IPS DF 6.9 (cell line): ENCODE measurements at places on chromosomes 1 and 21.

GRCh38 chr1:204419064-204419403, 7.4 kb upstream of the PPP1R15B start:
- DNase-seq, result no peak

DNA sequence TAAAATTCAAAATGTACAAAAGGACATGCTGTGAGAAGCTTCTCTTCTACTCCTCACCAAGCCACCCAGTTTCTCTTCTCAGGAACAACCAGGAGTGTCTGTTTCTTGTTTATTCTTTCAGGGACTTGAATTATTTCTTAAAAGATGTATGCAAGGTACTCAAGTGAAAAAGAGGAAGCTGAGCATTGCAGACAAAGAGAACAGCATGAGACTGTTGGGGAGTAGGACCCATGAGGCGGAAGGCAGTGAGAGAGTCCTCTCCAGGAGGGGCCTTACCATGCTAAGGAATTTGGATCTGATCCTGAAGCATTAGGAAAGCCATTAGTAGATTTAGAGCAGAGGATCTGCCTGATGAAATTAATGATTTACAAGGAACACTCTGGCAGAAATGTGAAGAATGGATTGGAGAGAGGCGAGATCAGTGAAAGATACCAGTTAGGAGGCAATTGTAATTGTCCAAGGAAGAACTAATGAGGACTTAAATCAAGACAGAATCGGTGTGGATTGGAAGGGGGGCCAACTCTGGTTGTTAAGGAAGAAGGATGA, 14.7 kb upstream of the SSX2IP start:
- no peak for DNase-seq

- DNase-seq, result no peak
Observed at GRCh38 chr1:245041058-245041698, 113.6 kb upstream of the KIF26B start.

GRCh38 chr21:30468900-30469714, 11.1 kb downstream of the KRTAP19-1 start:
- no peak for DNase-seq

GRCh38 chr1:27152004-27152828, 2.7 kb downstream of the SLC9A1 start:
- DNase-seq, result no peak

GRCh38 chr1:182568647-182569284, 20.3 kb downstream of the RNASEL start:
- no peak for DNase-seq

DNA sequence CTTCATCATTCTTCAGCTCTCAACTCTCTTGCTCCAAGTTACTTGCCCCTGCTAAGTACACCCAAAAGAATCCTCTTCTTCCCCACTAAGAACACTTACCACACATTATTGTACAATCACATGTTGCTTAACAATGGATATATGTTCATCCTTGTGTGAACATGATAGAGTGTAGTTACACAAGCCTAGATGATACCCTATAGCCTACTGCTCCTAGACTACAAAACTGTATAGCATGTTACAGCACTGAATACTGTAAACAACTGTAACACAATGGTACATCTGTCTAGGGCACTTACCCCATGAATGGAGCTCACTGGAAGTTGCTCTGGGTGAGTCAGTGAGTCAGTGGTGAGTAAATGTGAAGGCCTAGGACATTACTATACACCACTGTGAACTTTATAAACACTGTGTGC, 77.4 kb downstream of the RERE start:
- no peak for DNase-seq

DNA sequence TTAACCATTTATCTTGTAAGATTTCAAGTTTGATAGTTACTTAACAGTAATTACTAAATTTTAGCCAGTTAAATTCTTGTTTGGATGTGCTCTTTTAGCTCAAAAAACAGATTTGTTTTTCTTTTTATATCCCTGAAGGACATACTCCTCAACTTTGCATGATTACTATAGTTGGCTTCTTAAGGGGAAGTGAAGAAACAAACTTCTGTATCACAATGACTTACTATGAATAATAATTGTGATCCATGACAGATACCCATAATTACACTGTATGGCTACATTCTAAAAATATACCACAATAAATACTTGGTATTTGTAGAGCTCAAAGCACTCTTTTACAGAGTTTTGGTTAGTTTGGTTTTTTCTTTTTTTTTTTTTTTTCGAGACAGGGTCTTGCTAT, 55.8 kb downstream of the IARS2 start:
- DNase-seq, result no peak

GRCh38 chr1:106494646-106495045, 561.8 kb upstream of the PRMT6 start:
- DNase-seq, result no peak

GRCh38 chr1:220556641-220557040, 28.7 kb downstream of the MARK1 start:
- DNase-seq, result no peak

GRCh38 chr1:28577738-28578536, 14.1 kb upstream of the RAB42 start:
- no peak for DNase-seq

DNA sequence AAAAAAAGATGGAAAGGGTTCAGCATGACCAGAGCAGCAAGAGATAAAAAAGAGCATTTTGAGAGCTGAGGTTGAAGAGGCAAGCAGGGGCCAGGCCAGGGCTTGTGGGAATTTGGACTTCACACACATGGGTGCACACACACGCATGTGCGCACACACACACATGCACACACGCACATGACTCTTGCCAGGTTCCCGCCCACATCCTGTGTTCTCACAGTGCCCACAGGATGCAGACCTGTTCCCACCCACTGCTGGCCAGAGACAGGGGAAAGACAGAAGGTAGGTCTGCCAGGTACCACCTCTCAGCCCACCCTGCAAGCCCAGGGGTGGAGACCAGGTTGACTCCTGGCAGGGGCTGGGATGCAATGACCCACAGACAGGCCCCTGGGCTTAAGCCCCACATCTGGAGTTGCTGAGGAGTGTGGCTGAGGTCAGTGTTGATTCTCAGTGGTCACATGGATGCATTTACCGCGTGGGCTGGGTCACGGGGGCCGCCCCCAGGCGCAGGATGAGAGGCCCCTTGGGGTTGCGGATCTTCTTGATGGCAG, 4.4 kb downstream of the COL16A1 start:
- DNase-seq, result no peak

DNA sequence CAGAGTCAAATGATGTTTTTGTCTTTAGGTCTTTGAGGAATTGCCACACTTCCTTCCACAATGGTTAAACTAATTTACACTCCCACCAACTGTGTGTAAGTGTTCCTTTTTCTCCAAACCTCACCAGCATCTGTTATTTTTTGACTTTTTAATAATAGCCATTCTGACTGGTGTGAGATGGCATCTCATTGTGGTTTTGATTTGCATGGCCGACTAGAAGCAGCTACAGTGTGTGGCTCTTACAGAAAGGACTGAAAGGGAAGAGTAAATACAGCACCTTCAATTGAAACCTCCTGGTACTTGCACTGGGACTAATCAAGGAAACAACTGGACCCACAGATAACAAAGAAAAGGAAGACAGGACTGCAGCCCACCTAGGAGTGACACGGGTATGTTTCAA, 668.0 kb upstream of the RGS18 start:
- DNase-seq, result no peak

- DNase-seq, result no peak
Observed at GRCh38 chr1:30268923-30269666, 454.3 kb downstream of the MATN1 start.

DNA sequence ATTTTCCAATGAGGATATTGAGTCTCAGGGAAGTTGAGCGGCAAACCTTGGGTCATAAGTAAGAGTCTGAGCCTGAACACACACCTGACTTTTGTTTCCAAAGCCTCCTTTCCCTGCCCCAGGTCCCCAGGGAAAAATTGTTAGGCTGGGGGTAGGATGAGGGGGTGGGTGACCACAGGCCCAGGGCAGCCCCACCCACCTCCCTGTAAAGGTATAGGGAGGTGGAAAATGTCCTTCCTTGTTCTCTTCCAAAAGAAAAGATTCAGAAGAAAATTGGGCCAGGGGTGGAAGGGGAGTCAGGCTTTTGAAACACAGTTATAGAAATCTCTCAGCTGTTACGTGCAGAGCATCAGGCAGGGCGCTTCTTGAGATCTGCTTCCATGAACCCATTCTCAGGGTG, 129.7 kb upstream of the NGF start:
- no peak for DNase-seq
